ENCODE measurements at places on chromosomes 1 and 21.

- no peak for DNase-seq
These were observed 13.3 kb upstream of the TNFSF18 start for GRCh38 chr1:173064011-173064410.

- DNase-seq: peak; percentile 53
These were observed 183.6 kb upstream of the UBE2U start for GRCh38 chr1:64019818-64020217.

- DNase-seq: no peak
These were observed 96.7 kb downstream of the NGF start for GRCh38 chr1:115241309-115241708.

GRCh38 chr1:235207209-235207565 is 46.1 kb upstream of the RBM34 start:
- no peak for DNase-seq

DNA sequence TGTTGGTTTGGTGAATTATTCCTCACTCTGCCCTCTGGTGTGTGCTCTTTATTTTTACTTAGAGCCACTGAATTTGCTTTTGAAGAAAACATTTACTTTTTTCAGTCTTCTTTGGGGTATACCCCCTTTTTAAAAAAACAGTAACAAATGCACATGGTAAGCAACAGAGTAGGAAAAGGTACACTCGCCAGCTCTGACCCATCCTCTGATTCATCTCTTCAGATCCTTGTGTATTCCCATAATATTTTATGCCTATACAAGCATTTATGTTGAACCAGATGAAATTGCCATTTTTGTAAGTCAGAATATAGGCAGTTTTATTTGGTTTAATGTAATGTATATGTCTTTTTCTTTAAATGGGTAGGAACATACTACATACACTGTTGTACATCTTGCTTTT is 28.3 kb downstream of the TTC3 start:
- DNase-seq: no peak

GRCh38 chr1:49465486-49466185 is 558.1 kb downstream of the AGBL4 start:
- no peak for DNase-seq

- DNase-seq: no peak
These were observed 489.3 kb downstream of the MATN1 start for GRCh38 chr1:30234091-30234490.

DNA sequence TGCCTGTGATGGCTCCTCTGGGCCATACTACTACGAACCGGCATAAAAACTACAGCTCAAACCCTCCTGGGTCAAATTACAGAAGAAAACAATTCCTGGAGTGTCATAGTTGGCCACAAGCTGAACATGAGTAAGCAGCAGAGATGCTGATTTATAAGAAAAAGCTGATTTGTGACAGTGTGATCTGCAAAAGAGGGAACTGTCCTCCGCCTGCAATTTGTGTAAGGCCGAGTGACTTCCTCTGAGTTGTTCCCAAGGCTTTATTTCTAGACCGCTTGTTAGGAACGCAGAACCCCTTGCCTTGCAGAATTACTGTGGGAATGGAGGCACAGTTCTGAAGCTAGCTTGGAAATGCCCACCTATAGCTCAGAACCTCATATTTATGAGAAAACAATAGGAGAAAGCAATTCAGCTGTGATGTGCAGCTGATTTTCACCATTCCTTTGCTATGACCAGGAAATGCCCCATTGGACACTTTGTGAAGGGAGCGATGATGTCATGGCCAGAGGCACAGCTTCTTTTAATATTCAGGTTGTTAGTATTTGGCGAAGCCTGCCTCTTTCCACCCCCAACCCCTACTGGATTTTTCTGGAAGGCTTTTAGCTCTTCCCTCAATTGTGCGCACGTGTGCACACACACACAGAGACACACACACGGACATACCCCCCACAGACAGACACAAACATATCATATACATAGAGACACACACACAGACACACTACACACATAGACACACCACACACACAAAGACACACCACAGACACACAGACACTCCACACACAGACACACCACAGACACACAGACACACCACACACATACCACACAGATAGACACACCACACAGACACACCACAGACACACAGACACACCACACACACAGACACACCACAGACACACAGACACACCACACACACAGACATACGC is 47.6 kb downstream of the IER5 start:
- no peak for DNase-seq

DNA sequence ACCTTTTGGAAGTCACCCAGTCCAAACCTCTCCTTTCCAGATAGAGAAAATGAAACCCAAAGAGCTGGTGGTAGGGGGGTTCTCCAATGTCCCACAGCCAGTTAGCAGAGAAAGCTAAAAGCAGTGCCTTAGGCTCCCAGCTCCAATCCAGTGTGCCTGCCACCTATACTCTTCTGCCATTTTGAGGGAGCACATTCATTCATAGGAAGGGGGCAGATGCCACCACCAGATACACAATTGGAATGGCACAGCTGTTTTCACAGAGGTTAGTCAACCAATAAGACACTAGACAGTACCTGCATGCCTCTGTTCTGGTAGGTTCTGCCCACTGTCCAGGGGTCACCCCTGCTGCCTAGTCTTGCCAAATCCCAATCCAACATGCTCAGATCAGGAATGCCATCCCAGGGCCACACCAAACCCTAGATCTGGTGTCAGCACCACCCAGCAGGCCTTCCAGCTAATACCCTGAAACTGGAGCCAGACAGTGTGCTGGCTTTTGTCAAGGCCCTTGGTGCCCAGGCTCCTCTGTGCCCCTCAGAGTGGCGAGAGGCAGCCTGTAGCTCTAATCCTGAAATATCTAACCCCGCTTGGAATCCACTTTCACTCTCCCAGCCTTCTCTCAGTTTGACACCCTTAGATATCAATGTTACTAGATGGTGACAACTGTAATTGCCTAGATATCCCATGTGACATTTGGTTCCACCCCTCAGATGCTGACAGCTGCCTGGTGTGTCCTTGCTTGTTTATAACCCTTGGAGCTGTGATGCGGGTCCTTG is 178.6 kb downstream of the TGFBR3 start:
- no peak for DNase-seq

- no peak for DNase-seq
These were observed 133.5 kb downstream of the HMGB4 start for GRCh38 chr1:33997127-33998036.

DNA sequence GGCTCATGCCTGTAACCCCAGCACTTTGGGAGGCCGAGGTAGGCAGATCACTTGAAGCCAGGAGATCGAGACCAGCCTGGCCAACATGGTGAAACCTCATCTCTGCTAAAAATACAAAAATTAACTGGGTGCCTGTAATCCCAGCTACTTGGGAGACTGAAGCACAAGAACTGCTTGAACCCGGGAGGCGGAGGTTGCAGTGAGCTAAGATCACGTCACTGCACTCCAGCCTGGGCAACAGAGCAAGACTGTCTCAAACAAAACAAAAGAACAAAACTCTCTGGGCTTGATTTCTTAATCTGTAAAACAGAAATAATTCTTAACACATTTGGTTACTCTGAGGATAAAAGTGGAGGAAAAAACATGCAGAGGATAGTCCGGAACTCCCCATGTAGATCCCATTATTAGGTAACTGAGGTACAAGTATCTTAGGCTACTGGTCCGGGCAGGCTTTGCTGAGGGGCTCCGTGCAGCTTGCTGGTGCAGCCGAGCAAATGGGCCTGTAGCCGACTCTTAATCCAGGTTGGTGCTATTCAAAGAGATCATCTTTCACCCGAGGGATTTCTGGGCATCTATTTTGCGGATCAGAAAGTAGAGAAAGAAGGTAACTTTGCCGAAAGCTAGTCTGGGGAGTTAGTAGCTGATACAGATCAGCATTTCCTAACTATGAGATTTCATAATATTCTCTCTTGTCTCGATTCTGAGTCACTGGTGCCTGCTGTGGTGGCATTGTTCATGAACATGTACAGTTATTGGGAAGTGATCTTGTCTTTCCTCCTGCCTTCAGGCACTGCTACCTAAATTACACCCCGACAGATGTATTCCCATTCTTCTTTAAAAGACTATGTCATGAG is 56.8 kb downstream of the NFIA start:
- peak; percentile 92 for DNase-seq

- DNase-seq: no peak
These were observed 146.5 kb downstream of the COQ8A start for GRCh38 chr1:227086636-227087035.

DNA sequence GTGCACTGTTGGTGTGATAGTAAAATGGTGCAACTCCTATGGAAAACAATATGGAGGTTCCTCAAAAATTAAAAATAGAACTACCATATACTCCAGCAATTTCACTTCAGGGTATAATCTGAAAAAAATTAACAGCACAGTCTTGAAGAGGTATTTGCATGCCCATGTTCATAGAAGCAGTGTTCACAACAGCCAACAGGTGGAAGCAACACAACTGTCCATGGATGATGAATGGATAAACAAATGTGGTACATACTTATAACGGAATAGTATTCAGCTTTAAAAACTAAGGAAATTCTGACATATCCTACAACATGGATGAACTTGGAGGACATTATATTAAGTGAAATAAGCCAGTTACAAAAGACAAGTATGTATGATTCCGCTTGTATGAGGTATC is 8.2 kb downstream of the TTLL7 start:
- DNase-seq: no peak

- DNase-seq: no peak
These were observed 2.5 kb upstream of the TFAP2E start for GRCh38 chr1:35570589-35571137.

DNA sequence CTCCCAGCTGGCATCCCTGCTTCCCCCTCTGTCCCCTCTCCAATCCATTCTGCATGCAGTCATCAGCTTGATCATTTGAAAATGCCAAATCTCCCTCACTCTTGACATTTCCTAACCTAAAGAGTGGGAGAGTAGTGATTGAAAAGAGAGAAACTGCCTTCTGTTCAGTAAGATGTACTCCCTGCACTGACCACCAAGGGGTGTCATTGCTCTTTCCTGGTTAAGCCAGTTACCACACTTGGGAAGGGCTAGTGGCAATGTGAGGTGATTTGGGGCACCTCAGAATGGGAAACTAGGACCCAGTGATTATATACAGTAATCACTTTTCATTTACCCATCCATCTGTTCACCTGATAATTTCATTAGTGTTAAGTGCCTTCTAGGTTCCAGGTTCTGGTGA is 6.9 kb upstream of the TMEM269 start:
- DNase-seq: peak; percentile 80

GRCh38 chr1:22526098-22526497 is 37.2 kb upstream of the EPHA8 start:
- DNase-seq: no peak

GRCh38 chr1:227723474-227723873 is 11.6 kb downstream of the JMJD4 start:
- no peak for DNase-seq

DNA sequence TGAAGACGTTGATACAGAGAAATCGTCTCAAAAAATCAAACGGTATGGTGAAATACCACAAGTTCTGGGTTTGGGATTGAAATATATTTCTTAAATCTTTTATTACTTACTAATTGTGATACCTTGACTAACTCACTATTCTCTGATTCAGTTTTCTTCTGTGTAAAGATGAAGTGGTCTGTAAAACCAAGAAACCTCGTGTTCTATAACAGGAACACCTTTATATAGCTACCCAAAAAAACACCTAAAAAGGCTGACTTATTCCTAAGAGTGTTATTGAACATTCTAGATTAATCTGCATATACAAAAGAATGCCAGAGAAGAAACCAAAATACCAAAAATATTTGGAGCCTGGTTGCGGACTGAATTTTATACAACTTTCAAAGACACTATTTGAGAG is 721 bp downstream of the LRRIQ3 start:
- DNase-seq: no peak

DNA sequence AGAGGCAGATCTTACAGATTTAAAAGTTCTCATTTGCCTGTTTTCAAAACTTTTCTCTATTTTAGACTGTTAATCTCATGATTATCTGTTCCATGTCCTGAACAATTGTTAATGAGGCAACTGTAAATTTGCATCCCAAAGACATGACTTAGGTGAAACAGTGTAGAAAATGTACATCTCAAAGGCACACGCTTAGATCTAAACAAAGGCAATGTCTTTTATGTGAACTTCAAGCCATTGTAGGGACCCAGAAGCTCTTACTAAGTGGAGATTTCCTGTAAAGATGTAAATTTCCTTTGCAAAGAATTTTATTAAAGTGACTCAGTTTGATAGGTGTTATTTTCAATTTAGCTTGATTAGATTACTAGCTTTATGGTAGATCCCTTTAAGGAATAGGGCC is 125.2 kb upstream of the F3 start:
- DNase-seq: no peak

DNA sequence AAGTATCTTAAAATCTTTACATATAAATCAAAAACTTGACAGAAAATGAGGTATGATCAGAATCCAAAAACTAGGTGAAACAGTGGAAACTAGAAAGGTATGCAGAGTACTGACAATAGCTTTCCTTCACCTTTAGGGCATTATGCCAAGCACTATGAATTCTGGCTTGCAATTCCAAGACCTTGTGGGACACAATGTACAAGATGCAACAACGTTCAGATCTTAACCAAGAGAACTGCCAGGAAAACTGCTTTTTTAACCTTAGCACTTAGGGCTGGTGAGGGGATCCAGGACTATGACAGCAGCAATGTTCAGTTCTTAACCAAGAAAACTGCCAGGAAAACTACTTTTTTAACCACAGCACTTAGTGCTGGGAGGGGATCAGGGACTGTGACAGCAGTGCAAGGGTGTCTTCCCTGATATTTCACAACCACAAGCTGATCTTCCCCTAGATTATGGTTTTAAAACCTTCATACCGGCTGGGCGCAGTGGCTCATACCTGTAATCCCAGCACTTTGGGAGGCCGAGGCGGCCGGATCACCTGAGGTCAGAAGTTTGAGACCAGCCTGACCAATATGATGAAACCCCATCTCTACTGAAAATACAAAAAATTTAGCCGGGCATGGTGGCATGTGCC is 22.3 kb downstream of the FOXJ3 start:
- no peak for DNase-seq

DNA sequence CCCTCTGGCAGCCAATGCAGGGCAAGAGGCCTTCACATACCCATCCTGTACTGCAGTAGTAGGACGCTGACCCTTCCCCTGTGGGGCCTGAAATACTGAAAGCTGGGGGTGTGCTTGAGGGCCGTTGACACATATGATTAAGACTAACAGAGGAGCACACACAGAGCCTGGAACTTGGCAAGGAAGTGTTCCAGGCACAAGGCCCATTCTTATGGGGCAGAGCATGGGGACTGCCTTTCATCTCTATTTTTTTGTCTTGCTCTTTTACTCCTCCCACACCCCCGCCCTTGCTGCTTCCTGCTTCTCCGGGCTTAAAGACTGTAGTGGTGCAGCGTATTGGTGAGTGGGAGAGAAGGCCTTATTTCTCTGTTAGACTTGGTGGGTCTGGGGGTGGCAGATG is 137.4 kb downstream of the BACH1 start:
- DNase-seq: no peak

- no peak for DNase-seq
These were observed 766 bp downstream of the CNIH3 start for GRCh38 chr1:224616756-224617409.

- peak; percentile 88 for DNase-seq
These were observed 308.1 kb downstream of the GPATCH2 start for GRCh38 chr1:217322834-217323233.
